ENCODE measurements at places on chromosomes 4 and X. TPM values are rescaled to one million over a fixed set of nuclear protein-coding genes. Genes with fewer than 3 reads are reported as not detected.

GRCh38 chrX:4909348-4909747 lies 1195.9 kb upstream of the PRKX start:
- DNase-seq: no peak

DNA sequence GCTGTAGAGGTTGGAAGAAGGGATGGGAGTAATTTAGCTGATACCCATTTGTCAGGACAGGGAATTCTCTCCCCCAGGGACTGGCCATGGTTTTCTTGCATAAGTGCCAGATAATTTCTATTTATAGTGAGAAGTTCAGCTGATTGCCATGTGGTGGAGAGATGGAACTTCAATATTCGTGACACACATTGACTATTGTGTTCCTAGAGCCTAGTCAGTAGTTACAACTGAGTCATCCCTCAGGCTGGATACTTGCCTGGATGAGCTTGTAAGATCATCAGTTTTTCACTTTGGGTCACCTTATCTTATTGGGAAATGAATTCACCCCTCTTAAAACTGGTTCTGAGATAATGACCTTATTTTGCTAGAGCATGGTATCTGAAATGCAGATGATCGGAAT lies 32.2 kb downstream of the CFAP299 start:
- no peak for DNase-seq

DNA sequence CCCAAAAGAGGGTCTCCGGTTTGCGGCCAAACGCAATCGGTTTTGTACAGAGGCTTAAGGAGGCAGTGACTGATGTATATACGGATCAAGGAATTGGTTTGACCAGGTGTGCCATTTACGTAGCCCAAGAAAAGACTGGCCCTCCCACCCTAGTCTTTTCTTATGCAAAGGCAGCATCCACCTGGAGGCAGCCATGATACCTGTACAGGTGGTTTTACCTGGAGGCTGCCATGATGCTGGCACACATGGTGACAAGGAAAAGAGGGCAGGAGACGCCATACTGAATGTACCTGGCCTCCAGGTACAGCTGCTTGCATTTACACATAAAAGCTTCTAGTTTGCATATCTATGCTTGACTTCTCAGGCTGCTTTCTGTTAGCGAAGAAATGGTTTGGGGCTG lies 917.7 kb upstream of the INTU start:
- no peak for DNase-seq

- DNase-seq: no peak
Observed at GRCh38 chr4:6349896-6350603, 80.4 kb downstream of the WFS1 start.

- no peak for DNase-seq
Observed at GRCh38 chrX:129697204-129697829, 41.5 kb upstream of the XPNPEP2 start.

DNA sequence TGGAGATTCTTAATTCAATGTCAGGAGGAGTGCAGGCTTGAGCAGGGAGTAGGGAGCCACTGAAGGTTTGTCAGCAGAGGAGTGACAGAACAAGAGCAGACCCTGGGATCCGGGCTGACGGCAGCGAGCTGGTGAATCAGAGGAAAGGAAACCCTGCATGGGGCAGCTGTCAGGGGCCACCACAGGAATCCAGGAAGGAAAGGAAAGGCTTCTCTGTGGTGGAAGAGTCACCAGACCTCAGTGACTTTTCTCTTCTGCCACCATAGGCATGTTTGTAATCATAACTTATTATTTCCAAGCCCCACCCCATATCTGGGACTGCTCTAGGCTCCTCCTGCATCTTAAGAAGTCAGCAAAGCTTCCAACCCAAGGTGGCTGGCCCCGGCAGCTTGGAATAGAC lies 150.9 kb downstream of the BCOR start:
- no peak for DNase-seq

VCX3B gene
- not detected for polyA plus RNA-seq
